Activated effector memory CD4-positive, alpha-beta T cell treated with anti-CD3 and anti-CD28 coated beads, Interleukin-2, amount 50 U/mL, for 16 hours (primary cell): ENCODE measurements at places on chromosomes 5 and 9.

DNA sequence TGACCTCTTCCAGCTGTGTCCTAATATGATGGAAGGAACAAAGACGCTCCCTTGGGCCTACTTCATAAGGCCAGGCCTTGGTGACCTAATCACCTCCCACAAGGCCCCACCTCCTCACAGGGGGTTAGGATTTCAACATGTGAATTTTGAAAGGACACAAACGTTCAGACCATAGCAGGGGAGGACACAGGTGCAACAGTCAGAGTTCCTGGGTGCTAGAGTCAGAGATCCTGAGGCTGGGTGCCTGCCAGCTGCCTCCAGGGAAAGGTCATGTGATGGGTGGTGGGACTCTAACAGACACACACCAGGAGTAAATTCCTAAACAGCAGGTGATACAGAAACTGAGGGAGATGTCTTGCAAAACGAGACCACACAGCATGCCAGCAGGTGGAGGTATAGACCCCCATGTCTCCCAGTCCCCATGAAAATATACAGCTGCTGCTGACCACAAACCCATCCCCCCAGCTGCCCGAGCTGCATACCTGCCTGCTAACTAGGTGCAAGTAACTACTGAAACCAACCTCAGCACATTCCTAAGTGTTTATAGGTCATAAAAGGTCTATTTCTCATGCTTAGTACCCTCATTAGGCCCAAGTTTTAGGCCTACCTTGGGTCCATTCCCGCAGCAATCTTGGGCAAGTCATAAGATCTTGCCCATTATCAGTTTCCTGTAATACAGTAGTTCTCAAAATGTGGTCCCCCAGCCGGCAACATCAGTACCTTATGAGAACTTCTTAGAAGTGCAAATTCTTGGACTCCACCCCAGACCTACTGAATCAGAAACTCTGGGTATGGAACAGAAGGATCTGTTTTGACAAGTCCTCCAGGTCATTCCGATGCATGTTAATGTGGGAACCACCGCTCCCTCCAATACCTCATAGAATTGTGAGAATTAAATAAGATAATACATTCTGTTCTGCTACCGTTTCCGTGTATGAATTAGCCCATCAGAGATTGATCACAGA, 245.3 kb downstream of the ENC1 start:
- DNase-seq = no peak

DNA sequence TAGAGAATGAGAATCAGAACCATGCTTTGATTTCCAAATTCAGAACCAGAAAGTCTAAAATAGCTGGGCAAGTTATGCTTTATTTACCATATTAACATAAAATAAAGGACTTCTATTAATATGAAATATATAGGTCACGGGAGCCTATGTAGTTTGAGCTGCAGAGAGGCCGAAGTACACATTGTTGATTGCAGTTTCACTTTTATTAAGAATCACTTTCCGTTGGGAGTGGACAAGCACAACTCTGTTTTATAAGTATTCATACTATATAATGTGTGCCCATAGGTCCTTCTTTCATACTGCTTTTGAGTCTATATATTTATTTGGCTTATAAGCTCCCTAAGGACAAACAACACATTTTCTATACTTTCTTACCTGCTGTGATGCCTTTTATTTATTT, 58.7 kb upstream of the DMRT3 start:
- no peak for DNase-seq

GRCh38 chr9:16543686-16544085, 326.8 kb downstream of the BNC2 start:
- DNase-seq = no peak

- DNase-seq = no peak
Measured at GRCh38 chr9:211557-211956, 3.1 kb upstream of the DOCK8 start.

GRCh38 chr5:160339406-160340130, 27.2 kb upstream of the CCNJL start:
- DNase-seq = no peak

DNA sequence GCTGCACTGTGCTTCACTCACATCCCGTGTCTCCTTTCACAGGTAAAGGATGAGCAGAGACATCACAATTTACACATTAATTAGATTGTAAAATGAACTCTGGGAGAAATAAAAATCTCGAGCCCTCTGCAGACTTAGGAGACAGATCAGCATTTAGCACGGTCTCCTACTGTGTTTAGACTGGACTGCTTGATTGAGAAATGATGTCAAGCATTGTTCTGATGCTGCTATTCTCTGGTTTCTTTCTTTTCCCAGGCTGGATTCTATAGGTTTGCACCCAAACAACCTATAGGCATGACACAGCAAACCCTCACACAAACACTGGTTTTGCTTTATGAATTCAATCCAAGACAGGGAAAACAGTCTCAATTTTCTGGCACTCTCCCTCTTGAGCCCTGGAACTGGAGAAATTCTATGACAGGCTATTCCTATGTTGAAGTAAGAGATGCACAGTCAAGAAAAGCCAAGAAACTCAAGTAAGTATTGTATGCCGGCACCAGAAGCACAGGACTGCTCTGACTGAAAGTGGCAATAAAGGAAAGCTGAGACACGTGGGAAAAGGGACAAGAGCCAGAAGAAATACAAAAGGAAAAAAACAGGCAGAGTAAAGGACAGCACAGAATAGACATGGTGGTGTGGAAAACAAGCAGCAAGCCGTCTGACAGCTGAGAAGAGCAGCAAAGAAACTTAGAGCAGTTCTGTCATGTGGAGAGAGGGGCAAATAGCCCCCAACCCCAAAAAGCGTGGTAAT, 24.8 kb upstream of the ERAP2 start:
- no peak for DNase-seq

DNA sequence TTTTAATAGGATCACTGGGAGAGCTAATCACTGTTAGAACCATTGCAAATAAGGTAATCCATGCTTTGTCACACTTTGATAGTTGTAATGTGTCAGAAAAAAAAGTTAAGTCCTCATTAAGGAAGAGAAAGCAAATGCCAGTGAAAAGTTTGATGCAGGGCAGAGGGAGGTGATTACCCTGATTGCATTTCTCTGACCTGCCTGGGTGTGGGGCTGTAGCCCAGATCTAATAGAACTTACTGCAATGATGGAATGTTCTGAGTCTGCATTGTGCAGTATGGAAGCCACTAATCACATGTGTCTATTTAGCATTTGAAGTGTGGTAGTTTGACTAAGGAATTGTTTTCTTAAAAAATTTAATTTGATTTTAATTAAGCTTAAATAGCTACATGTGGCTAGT, 202.7 kb downstream of the ATP10B start:
- DNase-seq = no peak

- no peak for DNase-seq
Measured at GRCh38 chr5:107072440-107072839, 598.3 kb downstream of the EFNA5 start.

GRCh38 chr5:132342291-132343180, 27.0 kb upstream of the SLC22A5 start:
- no peak for DNase-seq

- DNase-seq = no peak
Measured at GRCh38 chr9:2743937-2744529, 26.7 kb downstream of the KCNV2 start.

GRCh38 chr9:4594994-4595393, 67.1 kb upstream of the PLPP6 start:
- no peak for DNase-seq

DNA sequence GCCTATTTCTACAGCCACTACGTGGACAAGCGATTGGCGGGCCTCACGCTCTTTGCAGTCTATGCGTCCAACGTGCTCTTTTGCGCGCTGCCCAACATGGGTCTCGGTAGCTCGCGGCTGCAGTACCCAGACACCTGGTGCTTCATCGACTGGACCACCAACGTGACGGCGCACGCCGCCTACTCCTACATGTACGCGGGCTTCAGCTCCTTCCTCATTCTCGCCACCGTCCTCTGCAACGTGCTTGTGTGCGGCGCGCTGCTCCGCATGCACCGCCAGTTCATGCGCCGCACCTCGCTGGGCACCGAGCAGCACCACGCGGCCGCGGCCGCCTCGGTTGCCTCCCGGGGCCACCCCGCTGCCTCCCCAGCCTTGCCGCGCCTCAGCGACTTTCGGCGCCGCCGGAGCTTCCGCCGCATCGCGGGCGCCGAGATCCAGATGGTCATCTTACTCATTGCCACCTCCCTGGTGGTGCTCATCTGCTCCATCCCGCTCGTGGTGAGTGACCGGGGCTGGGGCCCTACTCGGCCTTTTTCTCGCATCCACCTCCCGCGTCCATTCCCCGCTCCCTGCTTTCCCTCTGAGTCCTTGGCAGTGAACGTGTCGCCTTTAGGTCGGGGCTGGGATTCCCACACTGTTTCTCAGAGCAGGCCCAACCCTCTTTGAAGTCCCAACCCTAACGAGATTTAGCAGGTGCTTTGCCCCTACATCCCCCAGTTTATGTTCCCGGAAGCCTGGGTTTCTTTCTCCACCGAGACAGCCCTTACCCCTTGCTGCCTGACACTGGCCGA, 1.8 kb downstream of the PTGER4 start:
- peak; percentile 79 for DNase-seq
